ENCODE measurements at places on chromosomes 7 and 10.

DNA sequence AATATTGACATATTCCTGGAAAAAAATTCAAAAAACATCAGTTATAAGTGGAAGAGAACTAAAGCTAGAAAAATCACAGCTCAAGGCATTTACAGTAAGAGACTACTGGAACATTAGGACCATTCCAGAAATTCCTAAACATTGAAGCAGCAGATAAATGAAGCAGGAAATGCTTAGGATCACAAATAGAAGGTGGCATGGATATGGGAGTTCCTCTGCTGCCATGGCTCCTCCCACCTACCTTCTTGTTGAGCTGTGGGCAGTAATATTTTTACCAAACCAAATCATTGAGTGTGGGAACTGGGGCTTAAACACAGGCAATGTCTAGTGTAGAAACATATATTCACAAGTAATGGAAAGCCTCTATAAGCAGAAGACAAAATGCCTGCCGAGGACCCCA, 292.8 kb downstream of the ANKRD7 start:
- DNase-seq: no peak

DNA sequence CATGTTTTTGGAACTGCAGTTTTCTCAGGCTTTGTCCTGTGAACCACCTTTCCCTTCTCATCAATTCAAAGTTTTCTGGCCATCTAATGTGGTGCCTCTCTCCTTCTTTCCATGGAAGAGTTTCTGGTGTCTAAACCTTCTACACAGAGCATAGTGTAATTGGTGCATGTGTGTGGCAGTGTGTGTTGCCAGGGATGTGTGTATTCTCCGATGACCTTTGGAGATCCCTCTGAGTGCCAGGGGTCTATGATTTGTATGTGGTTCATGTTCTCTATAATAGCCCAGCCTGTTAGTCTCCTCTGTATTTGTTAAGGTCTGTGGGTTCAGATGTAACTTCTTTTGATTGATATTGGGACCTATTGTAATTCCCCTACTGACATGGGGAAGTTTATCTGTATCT, 1.5 kb downstream of the TAS2R60 start:
- DNase-seq: no peak

DNA sequence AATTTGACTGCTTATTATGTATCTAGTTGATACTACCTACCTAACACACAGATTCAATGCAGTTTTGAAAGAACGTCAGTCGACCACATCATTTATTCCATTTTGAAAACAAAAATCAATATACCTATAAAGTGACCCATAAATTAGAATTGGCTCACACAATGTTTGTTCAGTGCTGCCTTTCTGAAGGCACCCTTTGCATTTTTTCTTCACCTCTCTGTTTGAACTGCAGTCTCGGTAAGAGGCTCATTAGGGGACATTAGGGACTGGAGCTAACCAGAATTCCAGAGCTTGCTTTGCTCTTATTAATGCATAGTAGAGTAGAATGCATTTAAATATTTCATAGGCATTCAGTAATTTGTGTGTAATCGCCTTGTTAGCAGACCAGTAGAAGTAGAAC, 234.1 kb downstream of the FOXP2 start:
- no peak for DNase-seq

DNA sequence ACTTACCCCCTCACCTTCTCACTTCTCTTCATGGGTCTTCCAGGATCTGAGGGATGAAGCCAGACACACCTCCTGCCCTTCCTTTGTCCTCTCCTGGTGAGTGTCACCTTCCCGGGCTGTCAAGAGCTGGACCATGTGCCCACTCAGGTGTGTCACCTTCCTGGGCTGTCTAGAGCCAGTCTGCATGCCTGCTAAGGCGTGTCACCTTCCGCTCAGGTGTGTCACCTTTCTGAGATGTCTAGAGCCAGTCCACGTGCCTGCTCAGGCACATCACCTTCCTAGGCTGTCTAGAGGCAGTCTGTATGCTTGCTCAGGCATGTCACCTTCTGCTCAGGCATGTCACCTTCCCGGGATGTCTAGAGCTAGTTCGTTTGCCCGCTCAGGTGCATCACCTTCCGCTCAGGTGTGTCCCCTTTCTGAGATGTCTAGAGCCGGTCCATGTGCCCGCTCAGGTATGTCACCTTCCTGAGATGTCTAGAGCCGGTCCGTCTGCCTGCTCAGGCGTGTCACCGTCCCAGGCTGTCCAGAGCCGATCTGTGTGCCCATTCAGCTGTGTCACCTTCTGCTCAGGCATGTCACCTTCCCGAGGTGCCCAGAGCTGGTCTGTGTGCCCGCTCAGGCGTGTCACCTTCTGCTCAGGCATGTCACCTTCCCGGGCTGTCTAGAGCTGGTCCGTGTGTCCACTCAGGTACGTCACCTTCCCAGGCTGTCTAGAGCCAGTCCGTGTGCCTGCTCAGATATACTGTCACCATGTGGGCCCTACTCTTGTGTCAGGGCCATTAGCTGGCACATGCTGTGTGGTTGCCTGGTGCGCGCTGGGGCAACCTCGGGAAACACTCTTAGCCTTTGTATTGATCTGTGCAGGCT, 245.3 kb downstream of the EBF3 start:
- DNase-seq: no peak

GRCh38 chr10:87974769-87975168, 111.3 kb downstream of the PTEN start:
- DNase-seq: no peak

DNA sequence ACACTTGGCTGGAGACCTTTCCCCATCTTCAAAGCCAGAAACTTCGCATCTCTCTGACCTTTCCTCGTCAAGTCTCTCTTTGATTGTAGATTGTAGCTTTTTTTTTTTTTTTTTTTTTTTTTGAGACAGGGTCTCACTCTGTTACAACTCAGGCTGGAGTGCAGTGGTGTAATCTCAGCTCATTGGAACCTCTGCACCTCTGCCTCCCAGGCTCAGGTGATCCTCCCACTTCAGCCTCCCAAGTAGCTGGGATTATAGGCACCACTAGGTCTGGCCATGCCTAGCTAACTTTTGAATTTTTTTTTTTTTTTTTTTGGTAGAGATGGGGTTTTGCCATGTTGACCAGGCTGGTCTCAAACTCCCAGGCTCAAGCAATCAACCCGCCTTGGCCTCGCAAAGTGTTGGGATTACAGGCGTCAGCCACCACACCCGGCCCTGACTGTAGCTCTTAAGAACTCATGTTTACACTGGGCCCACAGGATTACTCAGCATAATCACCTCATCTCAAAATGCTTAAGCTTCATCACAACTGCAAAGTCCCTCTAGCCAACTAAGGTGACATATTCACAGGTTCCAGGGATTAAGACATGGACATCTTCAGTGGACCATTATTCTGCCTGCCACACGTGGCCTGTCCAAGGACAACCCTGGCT, 11.7 kb downstream of the POLL start:
- no peak for DNase-seq

GRCh38 chr7:133983685-133984419, 143.3 kb upstream of the LRGUK start:
- no peak for DNase-seq

DNA sequence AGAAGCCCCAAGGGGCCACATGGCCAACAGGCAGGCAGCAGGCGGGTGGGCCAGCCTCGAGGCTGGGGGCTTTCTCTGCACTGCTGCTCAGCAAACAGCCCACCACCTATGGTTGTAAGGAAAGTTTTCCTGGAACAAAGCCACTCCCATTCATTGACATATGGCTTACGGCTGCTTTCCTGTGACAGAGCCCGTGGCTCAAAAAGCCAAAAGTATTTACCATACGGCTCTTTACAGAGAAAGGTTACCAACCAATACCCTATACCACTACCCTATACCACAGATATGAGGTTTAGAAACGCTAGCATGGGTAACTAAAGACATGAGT, 152.7 kb downstream of the MAD1L1 start:
- no peak for DNase-seq

- no peak for DNase-seq
Observed at GRCh38 chr10:69633673-69634635, 3.9 kb downstream of the FAM241B start.

DNA sequence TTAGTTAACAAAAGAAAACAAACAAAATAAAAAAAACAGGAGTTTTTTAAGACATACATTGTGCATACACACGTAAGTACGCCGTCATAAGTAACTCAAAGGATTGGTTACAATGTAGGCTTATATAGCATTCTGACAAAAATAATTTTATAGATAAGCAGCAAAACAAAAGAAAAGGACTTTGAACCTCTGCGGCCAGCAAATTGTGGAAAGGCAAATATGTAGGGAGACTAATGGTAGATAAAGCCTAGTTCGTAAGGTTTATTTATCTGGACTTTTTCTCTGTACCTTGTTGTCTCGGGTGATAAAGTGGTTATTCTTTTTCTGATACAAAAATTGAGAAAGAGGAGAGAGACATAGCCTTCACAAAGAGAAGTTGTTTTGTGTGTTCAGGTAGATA, 891.9 kb downstream of the CNTNAP2 start:
- no peak for DNase-seq

DNA sequence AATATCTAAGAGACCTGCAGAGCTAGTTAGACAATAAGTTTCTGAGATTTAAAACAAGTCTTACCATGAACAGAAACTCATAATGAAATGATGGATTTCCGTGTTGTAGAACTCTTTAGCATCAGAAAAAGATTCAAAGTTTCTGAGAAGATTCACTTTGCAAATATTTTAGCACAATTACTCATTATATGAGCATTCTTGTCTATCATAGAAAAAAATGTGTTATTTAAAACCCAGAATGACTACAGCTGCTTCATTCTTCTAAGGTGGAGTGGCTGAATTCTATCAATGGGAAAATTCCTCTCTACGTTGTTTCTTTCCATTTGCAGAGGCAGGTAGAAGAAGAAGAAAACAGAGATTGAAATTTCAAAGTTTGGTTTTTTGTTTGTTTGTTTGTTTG, 21.0 kb upstream of the RALA start:
- no peak for DNase-seq

DNA sequence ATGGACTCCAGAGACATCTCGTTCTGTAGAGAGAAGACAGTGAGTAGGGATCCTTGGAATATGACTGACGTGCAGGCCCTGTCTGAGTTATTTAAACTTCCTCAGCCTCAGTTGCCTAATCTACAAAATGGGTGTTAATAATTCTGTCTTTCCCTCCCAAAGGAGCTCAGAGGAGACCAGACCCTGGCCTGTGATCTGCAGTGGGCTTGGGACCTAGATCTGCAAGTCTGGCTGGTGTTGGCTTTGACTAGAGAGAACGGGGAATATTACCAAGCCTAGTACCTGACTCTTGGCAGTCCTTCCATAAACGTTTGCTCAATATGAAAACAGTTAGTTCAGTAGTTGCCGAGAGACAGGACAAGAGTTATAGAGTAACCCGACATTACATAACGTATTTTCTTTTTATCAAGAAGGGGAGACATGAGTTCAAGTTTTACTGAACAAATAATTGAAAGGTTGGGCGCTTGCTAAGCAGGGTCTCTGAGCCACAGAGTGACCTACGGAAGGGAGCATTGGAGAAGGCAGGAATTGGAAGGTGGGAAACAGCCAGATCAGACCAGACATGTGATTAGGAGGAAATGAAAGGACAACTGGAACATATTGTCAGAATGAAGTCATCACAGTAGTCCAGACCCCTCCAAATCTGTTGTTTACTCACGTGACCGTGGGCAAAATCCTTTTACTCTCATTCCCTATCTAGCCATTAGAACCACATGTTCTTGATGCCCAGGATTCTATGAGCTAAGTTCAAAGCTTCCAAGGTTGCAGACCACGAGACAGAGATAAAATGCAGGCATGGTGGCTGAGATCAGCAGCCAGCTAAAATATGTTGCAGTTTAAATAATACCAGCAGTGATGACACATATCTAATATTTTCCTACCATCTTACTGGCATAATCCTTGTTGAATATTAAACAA, 10.9 kb upstream of the CYP3A4 start:
- no peak for DNase-seq

- DNase-seq: no peak
Observed at GRCh38 chr10:712089-712488, 22.6 kb upstream of the DIP2C start.

GRCh38 chr7:135704074-135704473, 23.9 kb downstream of the SLC13A4 start:
- DNase-seq: no peak

GRCh38 chr10:74681917-74682627, 144.3 kb upstream of the KAT6B start:
- peak; percentile 44 for DNase-seq

GRCh38 chr7:97982647-97983046, 7.3 kb downstream of the OCM2 start:
- no peak for DNase-seq

DNA sequence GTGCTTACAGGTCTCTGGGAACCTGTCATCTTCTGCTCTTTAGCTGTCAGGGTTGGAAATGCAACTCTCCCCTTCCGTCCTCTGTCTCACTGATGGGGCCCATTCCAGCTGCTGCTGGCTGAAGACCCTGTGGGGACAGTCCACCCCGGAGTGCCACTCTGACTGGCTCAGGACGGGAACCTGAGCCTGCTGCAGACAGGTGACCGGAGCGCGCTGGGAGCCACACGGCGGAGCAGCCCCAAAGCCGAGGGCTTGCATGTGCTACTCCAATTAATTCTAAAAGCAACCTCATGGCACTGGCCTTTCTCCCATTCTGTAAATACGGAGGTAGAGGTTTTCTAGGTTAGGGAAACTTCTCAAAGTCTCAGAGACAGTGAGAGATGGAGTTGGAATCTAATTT, 223.5 kb upstream of the PITRM1 start:
- no peak for DNase-seq

DNA sequence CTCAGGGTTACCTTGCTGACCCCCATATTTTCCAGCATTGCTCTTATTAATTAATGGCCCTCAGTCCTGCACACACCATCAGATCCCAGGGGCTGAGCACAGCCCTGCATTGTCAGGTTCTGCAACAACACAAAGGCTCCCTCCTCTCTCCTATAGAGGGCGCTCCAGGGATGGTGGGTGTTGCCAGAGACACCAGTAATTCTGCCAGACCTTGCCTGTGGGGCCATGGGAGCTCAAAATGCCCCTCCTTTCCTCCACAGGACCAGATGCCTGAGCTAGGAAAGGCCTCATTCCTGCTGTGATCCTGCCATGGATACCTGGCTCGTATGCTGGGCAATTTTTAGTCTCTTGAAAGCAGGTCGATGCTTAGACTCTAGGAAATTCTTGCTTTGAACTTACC, 42.8 kb upstream of the PRSS58 start:
- DNase-seq: peak; percentile 13

- DNase-seq: no peak
Observed at GRCh38 chr10:5071411-5072198, 22.6 kb upstream of the AKR1C3 start.

DNA sequence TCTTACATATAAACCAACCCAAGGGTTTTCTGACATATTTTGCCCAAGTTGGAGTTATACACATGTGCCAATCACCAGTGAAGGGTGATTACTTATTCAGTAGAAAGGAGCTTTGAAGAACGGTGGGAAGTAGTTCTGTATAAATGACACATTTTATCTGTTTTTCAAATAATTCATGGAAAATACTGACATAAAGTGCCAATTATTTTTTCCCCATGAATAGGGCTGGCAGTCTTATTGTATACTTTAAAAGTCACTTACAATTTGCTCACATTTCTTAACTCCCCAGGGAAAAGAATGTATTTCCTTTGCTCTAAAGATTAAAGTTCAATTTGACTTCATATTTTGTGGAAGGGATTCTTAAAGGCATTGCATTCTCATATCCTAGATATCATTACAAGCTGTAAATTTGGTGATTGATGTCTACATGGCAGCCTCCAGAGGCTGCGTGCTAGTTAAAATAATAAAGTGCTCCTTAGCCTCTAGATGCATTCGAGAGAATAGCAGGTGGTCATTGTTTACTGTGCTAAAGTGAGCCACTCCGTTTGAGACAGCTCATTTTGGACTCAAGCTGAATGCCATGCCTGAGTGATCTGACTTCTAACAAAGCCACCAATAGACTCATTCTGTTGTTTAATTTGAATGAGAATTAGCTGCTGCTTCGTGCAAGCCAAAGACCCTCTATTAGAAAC, 148.8 kb upstream of the NRP1 start:
- no peak for DNase-seq

- no peak for DNase-seq
Observed at GRCh38 chr7:39306016-39306570, 260.1 kb upstream of the YAE1 start.

Data from CD4-positive, CD25-positive, alpha-beta regulatory T cell (primary cell).